Caco-2 (cell line): ENCODE measurements at places on chromosomes 13 and 19. TPM values are rescaled to one million over a fixed set of nuclear protein-coding genes. Genes with fewer than 3 reads are reported as not detected.

Gene LILRB3
- not detected in 2 replicates for total RNA-seq

Gene LRCH1
- total RNA-seq = 27.0 and 30.7 TPM in 2 replicates

Gene ZNF709
- total RNA-seq = 1.7 and 2.4 TPM in 2 replicates

Gene CEACAM6
- 10.7 and 16.2 TPM in 2 replicates for total RNA-seq

Gene ZNF439
- 2.3 and 3.1 TPM in 2 replicates for total RNA-seq

DNA sequence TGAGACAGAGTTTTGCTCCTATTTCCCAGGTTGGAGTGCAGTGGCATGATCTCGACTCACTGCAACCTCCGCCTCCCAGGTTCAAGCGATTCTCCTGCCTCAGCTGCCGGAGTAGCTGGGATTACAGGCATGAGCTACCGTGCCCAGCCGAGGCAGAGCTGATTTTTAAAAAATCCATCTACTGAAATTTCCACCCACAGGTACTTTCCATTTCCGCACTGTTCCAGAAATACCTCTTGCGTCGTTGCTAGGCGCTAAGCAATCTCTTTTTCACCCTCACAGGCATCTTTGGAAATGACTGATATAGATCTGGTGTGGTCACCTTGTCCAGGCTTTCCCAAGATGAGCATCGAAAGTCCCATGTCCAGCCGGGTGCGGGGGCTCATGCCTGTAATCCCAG is 9.4 kb downstream of the TMEM38A start:
- H3K36me3 ChIP-seq = no peaks in the 10 kb centered on the region
- H3K27ac ChIP-seq = no peak overlapping the region
- H3K27me3 ChIP-seq = no peaks in the 10 kb centered on the region
- H3K4me3 ChIP-seq = no peak overlapping the region

DNA sequence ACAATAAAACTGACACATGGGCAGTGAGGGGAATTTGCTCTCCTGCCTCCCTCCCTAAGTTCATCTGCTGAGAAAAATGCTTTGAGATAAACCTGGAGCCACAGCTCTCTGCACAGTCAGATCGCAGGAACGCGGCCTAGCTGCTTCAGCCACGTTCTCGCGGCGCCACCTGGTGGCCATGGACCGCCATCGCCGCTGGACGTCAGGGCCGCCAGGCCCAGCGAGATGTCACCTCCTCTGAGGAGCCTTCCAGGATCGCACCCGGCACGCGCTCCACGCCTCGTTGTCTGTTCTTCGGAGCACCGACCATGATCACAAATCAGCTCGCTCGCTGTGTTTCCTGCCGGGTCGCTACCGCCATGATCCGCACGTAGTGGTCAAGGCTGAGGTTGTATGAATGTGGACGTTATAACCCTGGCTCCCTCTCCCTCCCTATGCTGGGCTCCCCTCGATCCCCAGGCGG is 20.6 kb upstream of the USP29 start:
- H3K4me3 ChIP-seq = no peak overlapping the region
- H3K27ac ChIP-seq = no peak overlapping the region
- H3K4me1 ChIP-seq = no peaks in the 10 kb centered on the region
- H3K27me3 ChIP-seq = no peaks in the 10 kb centered on the region
- no peaks in the 10 kb centered on the region for H3K36me3 ChIP-seq

DNA sequence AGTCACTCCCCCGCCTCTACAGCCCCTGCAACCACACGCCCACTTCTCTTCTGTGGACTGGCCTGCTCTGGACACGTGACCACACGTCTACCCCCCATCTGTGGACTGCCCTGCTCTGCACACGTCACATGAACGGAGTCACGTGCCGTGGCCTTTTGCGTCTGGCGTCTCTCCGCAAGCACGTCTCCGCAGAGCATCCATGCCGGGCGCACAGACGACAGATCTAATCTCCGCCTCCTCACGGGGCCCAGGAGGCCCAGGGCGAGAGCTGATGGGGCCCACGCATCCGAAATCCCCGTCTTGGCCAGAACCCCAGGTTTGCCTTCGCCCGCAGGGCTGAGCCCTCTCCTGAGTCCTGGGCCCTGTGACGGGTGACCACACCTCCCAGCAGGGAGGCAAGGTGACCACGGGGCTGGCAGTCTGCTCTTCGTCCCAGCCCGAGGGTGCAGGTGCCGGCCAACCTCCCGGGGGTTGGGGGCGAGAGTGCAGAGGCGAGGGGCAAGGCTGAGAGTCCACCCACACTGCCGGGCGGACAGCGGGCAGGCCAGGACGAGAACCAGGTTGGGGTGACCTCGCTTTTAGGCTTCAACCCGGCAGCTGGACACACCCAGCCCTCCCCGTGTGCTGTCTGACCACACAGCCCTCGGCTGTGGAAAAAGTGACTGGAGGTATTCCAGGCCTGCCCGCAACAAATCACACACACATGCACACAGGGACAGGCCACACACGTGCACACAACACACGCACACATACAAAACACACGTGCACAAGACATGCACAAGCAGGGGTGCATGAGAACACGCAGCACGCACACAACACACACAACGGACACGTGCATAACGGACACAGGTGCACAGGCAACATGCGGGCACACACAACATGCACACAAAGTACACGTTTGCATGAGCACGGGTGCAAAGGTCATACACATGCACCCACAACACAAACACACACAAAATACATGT is 3.9 kb downstream of the SBNO2 start:
- no peaks in the 10 kb centered on the region for H3K27me3 ChIP-seq
- H3K27ac ChIP-seq = peak overlapping the region; percentile 7
- 0 out of 2 replicates have a peak, but pooled peaks cover 3% of the 10 kb centered on the region for H3K4me1 ChIP-seq
- no peak overlapping the region for H3K4me3 ChIP-seq

DNA sequence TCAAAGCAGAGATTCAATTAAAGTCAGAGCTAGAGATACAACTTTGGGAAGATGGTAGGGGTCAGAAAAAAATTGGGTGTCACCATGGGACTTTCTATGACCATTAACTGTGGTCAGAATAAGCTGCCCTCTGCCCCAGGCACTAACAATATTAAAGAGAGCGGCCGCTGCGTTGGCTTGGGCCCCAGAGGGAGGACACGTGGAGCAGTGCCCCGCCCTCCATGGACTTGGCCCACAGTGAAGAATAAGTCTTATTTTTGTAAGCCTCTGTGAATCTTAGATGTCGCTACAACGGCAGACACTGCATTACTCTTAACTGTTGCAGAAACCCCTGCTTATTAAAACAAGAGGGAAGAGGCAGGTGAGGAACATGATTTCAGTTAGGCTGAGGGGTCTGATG is 172.7 kb downstream of the UQCRFS1 start:
- no peaks in the 10 kb centered on the region for H3K27me3 ChIP-seq
- no peaks in the 10 kb centered on the region for H3K36me3 ChIP-seq
- DNase-seq = no peak
- no peak overlapping the region for H3K4me3 ChIP-seq
- no peaks in the 10 kb centered on the region for H3K4me1 ChIP-seq

- H3K27me3 ChIP-seq = no peaks in the 10 kb centered on the region
- no peaks in the 10 kb centered on the region for H3K36me3 ChIP-seq
- no peak for DNase-seq
- H3K4me3 ChIP-seq = no peak overlapping the region
These were observed 15.7 kb downstream of the CAB39L start for GRCh38 chr13:49428041-49428763.

DNA sequence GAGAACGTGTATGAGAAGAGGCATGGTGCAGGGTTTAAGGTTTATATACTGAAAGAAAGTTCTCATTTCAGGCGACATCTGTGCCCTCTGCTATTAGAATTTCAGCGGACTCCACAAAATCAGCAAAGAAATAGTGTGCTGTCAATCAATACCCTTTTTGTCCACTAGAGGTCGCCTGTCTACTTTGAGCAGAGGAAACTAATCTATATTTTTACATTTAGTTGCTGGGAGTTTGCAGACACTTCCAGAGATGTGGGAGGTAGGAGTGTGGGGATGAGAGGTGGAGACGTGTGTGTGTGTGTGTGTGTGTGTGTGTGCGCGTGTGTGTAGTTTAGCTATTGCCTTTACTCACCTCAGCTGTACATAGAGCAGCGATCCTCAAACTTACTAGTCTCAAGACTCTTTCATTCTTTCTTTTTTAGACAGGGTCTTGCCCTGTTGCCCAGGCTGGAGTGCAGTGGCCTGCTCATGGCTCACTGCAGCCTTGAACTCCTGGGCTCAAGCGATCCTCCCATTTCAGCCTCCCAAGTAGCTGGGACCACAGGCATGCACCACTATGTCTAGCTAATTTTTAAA is 9.7 kb downstream of the INAFM1 start:
- H3K36me3 ChIP-seq = no peaks in the 10 kb centered on the region
- no peak overlapping the region for H3K27ac ChIP-seq
- DNase-seq = no peak
- no peaks in the 10 kb centered on the region for H3K27me3 ChIP-seq
- H3K4me3 ChIP-seq = no peak overlapping the region

GRCh38 chr13:40599747-40600146 is 66.7 kb downstream of the FOXO1 start:
- no peak for DNase-seq
- H3K27me3 ChIP-seq = no peaks in the 10 kb centered on the region
- no peaks in the 10 kb centered on the region for H3K36me3 ChIP-seq
- peaks cover 15% of the 10 kb centered on the region for H3K4me1 ChIP-seq
- no peak overlapping the region for H3K27ac ChIP-seq

- H3K27me3 ChIP-seq = no peaks in the 10 kb centered on the region
- no peaks in the 10 kb centered on the region for H3K4me1 ChIP-seq
- no peak overlapping the region for H3K27ac ChIP-seq
These were observed 6.0 kb upstream of the TNFSF11 start for GRCh38 chr13:42567906-42568305.

- no peaks in the 10 kb centered on the region for H3K4me1 ChIP-seq
- no peaks in the 10 kb centered on the region; the same call in 1 of the 2 replicates for H3K36me3 ChIP-seq
- H3K4me3 ChIP-seq = no peak overlapping the region
- no peak for DNase-seq
These were observed 23.6 kb downstream of the MAST3 start for GRCh38 chr19:18121166-18121565.
